T-helper 9 cell (primary cell): ENCODE measurements at places on chromosomes 6 and 20.

DNA sequence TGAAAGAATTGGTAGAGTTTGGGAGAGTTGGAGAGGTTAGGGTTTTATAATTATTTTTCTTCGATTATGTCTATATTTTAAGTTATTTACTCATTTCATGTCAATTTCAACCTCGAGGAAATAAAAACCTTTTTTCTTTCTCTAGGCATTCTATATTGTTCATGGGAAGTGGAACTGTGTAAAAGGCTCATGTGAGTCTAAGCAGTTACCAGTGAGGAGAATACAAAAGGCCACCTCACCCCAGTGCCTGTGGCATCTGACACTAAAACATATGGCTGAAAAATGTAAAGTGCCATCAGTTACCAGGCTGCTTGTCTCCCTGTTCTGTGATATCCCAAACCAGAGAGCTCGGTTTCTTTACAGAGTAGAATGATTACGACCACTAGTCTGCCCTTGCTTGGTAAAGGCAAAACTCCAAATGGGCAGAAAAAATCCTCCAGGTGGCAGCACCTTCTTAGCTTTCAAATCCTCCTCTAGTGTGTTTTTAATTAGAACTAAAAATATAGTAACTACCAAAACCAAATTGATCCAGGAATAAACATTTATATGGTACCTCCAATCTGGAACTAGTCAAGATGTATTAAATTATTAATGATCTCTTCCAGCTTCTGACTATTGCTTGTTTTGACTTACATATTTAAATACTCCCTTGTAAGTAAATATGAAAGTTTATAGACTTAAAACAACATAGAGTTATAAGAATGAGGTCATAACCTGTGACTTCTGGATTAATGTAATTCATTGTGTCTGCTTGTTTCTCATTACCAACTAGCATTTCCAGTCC, 122.6 kb upstream of the MCHR2 start:
- DNase-seq = no peak

DNA sequence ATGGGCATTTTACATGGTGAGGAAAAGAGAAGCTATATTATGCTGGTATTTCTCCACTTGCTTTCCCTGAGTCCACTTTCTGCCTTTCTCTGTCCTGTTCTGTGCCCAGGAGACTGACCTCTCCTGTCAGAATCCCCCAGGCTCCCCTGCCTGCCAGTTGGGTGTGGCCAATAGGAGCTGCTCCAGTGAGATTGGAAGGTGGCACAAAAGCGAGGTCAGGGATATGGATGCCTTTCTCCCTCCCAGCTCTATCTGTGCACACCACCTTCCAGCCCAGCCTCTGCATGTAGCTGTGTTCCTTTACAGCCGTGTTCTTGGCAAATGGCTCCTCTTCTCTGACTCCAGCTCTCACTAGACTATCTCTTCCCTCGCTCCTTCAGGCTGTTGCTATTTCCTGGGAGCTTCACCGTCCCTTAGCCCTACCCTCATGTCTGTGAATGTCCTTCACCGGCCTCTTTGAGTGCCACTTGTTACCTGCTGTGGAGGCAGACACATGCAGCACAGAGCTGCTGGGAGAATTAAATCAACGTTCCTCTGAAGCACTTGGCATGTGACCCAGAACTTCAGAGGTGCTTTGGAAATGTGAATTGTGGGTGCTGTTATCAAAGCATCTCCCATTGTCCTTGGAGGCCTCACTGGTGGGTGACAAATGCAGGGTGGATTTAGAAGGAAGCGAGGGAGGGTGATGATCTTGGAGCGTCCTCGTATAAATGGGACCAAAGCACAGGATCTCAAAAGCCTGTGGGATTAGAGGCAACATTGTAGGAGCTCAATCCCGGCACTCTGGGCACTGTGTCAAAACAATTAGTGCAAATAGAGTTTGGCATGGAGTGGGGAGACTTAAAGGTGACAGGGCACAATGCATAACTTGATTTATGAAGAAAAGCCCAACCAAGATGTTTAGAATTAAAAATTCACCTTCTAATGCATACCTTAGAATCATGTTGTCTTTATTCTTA, 28.9 kb upstream of the RALGAPA2 start:
- no peak for DNase-seq

DNA sequence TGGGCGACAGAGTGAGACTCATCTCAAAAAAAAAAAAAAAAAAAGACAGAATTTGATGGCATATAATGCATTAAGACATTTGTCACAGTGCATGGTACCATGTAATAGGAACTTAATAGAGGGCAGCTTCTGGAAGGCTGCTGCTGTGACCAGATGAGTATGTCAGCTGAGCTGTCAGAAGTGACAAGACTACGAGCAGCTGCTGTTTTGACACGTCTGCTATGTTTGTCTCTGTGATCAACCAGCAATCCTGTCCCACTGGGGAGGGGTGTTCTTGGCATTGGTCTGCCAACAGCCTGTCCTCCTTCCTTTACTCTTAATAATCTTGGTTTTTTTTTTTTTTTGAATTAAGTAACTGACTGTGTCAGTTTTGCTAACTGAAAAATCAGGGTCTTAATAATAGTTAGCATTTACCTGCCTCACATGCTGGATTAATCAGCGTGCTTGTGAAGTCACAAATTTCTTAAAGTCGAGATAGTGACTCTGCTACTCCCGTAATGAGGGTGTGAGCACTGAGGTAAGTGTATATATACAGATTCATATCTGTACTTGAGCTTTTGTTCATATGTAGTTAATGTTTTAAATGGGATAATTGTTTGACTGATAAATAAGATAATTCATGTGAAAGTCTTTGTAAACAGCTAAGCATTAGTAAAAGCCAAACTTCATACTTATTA, 152.4 kb downstream of the BMP2 start:
- DNase-seq = no peak

GRCh38 chr6:168666699-168667427, 225.9 kb downstream of the SMOC2 start:
- no peak for DNase-seq

DNA sequence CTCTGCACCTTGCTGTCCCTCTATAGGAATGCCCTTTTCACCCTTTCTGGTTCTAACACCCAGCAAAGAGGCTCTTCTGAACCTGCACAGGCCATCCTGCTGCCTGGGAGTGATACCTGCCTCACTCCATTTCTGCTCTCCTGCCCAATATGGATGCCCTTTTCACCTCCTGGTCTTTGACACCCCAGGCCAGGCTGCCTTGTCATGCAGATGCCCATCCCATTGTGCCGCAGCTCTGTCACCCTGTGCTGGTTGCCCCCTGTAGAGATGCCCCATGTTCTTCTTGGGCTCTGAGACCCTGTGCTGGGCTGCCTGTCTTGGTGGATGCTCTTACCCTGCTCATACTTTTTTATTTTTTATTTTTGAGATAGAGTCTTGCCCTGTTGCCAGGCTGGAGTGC, 95.3 kb downstream of the CDKAL1 start:
- no peak for DNase-seq

- no peak for DNase-seq
Measured at GRCh38 chr6:133184798-133185372, 56.3 kb upstream of the EYA4 start.

GRCh38 chr6:56009636-56010035, 134.2 kb upstream of the BMP5 start:
- no peak for DNase-seq
